ENCODE measurements at places on chromosomes 7 and 10.

GRCh38 chr7:37289367-37289766 is 159.3 kb downstream of the ELMO1 start:
- no peak for DNase-seq

DNA sequence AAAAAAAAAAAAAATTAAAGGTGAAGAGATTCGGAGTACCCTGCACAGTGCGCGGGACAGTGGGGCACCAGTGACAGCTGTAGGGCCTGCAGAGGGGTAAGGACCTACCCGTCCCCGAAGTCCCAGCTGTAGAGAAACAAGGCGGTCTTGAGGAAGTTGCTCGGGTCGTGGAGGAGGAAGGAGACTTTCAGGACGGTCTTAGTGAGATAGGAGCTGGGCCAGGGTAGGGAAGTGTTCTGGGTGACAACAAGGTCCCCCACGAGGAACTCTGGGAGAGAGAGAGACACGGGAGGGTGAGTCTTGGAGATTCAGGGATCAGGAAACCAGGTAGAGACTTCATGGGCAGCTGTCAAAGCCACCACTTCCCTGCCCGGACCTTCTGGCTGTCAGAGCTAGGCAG is 9.7 kb downstream of the TMEM130 start:
- no peak for DNase-seq

DNA sequence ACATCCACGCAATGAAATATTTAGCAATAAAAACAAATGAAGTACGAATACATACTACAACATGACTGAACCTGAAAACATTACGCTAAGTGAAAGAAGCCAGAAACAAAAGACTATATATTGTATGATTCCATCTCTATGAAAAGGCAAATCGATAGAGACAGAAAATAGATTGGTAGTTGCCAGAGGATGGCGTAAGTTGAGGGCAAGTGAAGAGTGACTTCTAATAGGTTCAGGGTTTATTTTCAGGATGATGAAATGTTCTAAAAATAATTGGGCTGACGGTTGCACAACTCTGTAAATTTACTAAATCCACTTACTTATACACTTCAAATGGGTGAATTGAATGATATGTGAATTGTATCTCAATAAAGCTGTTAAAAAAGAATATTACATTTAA is 39.5 kb upstream of the TECTB start:
- no peak for DNase-seq

- DNase-seq: no peak
These were observed 219.9 kb downstream of the CELF2 start for GRCh38 chr10:11237571-11237970.

DNA sequence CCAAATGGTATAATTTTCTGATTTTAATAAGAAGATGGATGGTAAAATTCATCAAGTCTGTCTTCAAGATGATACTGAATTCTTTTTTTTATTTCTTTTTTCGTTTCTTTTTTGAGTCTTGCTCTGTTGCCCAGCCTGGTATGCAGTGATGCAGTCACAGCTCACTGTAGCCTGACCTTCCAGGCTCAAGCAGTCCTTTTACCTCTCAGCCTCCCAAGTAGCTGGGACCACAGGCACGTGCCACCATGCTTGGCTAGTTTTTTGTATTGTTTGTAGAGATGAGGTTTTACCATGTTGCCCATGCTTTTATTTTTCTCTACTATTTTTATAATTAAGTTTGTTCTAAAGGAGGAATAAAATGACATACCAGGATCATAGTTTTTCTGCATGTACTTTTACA is 52.1 kb upstream of the HELLS start:
- no peak for DNase-seq

GRCh38 chr7:133365917-133366316 is 113.0 kb downstream of the EXOC4 start:
- DNase-seq: peak; percentile 67

DNA sequence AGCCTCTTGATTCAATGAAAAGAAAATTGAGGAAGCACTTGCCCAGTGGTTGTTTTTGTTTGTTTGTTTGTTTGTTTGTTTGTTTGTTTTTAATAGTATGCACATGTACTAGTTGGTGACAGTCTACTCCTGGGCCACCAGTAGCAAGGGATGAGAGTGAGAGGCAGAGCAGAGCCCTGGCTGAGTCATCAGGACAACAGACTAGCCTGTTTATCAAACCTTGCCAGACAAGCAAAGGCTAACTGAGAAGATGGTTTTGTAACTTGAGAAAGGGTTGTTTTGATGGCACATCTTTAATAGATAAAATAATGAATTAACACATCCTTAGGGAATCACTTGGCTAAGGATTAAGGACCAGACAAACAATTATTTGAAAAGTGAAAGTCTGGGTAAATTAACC is 78.1 kb downstream of the INHBA start:
- DNase-seq: peak; percentile 39

DNA sequence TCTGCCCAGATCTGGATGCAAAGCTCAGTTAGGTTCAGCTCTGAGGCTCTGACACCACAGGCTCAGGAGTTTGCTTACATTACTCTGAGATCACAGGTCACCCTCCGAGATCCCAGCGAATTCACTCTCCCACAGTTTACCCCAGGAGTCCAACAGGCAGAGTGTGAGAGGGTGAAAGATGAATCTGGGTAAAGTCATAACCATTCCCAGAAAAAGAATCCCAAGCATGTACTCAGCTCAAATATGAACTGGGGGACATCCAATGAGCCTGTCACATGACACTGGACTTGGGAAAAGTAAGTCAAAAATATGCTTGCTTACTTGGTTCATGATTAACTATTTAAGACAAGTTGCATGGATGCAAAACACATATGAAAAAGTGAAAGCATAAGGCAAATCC is 110.3 kb upstream of the ARID5B start:
- DNase-seq: peak; percentile 24

DNA sequence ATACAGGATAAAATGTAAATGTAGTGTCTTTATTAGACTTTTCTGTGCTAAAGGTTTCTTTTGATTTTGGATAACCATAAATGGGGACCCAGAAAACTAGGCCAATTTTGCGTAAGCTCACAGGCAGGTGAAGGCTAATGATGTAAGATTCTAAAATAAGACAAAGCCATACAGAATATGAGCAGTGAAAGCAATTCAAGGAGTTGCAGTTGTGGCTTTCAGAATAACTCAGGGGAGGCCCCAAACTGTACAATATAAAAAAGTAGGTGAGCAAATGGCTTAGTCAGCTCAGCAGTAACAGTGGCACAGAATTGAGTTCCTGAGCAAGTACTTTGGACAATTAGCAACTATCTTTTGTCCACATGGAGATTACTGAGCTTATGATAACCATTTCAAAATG is 81.7 kb upstream of the NRP1 start:
- DNase-seq: no peak

DNA sequence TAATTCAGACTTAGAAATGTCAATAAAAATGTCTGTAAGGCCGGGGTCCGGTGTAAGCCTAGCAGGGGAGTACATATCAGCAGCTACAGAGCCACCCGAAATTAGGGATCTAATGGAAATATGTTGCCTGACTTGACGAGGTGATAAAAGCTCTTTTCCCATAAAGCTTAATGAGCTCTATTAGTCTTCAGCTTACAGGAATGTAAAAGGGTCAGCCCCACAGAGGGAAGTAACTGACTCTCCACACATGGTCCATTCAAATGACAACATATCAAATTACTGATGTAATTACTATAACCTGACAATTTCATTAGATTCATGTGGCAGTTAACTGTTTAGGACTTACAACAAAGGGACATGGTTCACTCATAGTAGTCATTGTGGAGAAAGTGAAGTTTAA is 62.3 kb downstream of the ATE1 start:
- DNase-seq: no peak

- DNase-seq: no peak
These were observed 23.3 kb upstream of the ZNF273 start for GRCh38 chr7:64879800-64880199.

GRCh38 chr10:78321000-78321399 is 287.3 kb downstream of the RPS24 start:
- no peak for DNase-seq

DNA sequence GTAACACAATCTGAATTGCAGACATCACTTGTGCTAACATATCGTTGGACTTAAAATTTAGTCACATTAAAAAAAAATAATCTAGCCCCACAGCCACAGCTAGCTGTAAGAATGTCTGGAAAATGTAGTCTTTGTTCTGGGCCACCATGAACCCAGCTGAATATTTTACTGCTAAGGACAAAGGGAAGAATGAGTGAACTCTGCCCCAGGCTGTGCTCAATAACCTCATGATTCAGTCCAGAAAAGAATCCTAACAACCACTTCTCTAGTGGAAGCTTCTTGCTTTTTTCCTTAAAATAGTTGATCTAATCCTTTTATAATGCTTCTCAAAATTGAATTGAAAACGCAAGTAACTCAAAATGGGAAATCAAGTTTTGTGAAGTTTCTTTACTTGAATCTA is 25.6 kb upstream of the SOSTDC1 start:
- DNase-seq: no peak

Data from brain microvascular endothelial cell (primary cell).